ENCODE measurements at places on chromosomes 3 and 15.

GRCh38 chr3:23161896-23162570, 41.1 kb upstream of the UBE2E2 start:
- no peak for DNase-seq

DNA sequence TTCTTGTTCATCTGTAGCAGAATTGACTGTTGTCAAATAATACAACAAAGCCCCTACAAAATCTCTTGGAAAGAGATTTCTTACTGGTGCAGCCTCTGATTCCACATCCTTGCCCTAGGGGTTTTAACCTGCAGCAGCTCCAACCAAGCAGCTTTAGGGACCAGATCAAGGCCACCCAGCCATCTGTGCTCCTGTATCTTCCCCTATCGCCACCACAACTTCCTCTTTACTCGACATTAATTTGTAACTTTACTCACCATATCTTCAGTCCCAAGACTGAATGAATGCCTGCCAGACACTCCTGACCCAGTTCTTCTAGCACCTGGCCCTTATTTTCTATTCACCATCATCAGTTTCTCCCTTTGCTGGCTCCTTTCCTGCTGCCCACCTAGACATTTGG, 156.6 kb upstream of the IL12A start:
- no peak for DNase-seq

DNA sequence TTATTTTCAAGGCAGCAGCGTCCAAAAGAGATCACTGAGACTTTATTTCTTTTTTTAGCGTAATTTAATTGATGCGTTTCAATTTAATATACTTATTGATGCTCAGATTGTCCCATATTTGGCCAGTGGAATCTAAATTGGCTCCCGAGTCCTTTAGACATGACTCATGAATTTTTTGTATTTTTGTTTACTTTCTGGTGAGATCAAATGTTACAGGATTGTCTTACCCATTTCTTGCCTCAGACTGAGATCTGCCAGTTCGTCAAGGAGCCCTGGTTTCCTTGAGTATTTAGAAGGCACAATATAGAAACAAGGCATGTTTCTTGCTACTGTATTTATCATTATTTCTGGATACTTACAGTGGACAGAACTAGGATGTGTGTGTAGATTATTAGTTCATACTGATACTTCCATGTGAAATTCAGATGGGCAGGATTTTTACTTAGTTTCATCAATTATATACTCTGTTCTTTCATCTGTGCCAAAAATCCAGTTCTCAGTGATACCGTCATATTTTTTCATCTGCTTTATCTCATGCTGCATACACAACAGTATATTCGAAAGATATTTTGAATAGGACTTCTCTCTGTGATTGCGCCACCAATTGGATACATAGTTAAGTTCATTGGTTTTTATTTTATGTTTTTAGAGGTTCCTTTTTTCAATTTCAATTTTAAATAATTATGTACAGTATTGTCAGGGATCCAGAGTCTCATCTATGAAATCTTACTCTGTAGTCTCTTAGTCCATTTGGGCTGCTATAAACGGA, 436.9 kb upstream of the C2CD4B start:
- no peak for DNase-seq

GRCh38 chr15:64502551-64502950, 42.2 kb downstream of the ZNF609 start:
- no peak for DNase-seq

GRCh38 chr15:69145694-69146492, 14.5 kb upstream of the GLCE start:
- no peak for DNase-seq

GRCh38 chr3:195212749-195213375, 58.1 kb downstream of the XXYLT1 start:
- DNase-seq: no peak

DNA sequence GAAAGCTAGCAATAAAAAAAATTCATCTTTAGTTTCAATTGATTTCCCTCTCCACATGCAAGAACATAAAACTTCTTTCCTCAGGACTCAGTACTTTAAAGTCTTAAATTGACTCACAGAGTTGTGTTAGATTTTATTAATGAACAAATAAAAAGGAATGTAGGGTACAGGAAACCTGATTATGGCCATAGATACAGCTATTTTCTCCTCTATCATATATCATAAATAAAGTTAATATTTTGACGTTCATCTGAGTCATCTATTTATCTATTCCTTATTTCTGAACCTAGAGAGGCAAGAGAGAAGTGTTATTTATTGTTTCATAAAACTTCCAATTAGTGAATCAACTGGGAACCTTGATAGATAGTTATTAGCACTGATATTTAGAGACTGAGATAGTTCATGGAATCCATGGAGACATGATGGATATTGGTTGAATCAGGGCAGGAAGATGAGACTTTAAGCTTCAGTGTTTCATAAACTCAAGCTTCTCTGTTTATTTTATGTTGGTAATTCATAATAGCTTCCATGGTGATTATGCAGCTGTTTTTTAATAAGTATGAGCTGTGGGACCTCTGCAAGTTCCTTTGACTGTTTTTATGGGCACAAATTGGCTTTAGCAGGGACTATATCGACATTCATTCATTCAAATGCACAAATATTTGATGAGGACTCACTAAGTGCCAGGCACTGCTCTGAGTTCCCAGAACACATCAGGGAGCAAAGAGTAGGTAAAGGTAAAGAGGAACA, 143.5 kb upstream of the TGFBR2 start:
- no peak for DNase-seq

GRCh38 chr3:129505341-129505740, 23.1 kb upstream of the RHO start:
- no peak for DNase-seq

GRCh38 chr15:91411586-91411985, 311.5 kb downstream of the SV2B start:
- no peak for DNase-seq

DNA sequence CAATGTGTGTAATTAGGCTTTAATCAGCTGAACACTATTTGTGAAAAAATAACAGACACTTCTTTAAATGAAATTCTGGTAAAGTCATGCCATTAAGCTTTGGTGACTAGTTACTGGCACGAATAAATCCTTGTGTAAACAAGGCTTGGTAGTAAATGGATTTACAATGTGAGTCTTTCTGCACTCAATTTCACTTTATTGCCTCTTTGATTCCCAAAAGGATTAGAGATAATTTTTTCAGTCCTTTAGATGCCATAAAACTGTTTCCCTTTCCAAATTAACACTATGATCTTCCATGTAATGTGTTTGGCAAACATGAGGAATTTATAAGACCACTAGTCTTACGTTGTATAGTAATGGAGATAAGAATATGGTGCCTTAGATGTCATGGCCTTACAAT, 339.5 kb upstream of the DNAJC19 start:
- peak; percentile 91 for DNase-seq

DNA sequence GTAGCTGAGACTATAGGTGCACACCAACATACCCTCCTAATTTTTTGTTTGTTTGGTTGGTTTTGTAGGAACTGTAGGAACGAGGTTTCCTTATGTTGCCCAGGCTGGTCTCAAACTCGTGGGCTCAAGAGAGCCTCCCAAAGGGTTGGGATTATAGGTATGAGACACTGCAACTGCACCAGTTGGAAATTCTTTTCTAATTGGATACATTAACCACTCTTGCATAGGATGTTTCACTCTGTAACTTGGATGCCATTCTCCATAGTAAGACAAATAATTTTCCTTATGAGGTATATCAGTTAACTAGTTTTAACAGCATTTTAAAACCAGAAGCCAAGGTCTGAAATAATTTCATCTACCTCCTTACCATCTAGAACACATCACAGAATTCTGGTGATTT, 6.7 kb upstream of the ALCAM start:
- DNase-seq: no peak

DNA sequence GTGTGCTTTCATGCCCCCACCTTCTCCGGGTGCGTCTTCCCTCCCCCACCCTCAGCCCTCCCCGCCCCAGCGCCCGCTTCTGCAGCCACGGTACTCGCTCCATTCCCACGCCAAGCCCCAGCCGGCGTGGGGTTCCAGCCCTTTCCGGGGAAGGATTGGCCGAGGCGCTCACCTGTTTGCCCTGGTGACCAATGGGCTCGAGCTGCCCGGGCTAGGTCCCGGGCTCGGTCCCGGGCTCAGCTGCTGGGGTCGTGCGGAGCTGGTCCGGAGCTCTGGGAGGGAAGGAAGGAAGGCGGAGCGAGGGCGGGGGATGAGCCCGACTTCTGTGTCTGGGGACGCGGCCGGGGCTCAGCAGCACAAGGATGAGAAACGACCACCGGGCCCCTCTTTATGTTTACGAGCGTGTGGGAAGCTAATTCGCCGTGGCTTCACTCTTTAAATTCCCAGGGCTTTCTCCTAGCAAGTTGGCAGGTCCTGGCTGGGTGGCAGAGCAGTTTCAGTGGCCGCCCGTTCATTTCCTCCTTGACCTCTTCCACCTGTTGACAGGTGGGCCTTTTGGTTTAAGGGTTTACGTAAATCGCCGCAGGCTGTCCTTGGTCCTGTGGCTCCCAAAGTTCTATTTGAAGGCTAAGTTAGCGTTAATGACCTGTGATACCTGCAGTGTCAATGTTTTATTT, at the start of gene IGSF10:
Gene IGSF10 (minus strand): TSS at position 288 of the 677 bp plus-strand sequence. CDS start 2,352 bp downstream, outside the sequence.
- DNase-seq: no peak

GRCh38 chr15:60226924-60227323, 170.9 kb downstream of the ANXA2 start:
- DNase-seq: no peak

DNA sequence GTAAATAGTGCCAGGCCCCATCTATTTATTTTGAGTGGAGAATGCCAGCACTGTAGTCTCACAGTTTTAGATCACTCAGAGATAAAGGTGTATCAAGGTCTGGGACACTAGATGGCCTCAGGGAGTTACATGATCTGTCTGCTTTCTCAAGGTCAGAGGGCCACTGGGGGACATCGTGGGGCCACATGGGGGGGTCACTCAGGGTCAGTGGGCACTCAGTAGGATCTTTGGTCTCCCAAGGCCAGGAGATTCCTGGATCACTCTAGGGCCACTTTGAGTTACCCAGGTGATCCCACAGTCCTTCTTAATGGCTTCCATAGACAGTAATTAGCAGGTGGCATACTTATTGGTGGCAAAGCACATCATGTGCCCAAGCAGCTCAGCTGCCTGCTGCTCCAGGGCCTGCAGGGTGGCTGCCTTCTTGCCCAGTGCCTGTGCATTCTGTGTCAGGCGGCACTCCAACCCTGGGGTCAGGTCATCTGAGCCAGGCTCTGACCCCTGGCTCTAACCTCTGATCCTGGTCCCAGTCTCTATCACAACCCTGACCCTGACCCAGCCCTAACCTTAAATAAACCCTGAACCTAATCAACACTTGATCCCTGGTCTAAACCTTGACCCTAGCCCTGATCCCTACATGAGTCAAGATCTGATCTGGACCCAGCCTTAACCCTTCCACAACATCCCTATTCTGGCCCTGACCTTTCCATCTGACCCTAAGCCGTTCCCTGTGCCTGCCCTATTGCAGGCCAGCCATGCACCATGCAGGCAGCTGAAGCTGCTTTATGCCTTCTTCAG, 1.8 kb upstream of the LAMB2 start:
- no peak for DNase-seq

DNA sequence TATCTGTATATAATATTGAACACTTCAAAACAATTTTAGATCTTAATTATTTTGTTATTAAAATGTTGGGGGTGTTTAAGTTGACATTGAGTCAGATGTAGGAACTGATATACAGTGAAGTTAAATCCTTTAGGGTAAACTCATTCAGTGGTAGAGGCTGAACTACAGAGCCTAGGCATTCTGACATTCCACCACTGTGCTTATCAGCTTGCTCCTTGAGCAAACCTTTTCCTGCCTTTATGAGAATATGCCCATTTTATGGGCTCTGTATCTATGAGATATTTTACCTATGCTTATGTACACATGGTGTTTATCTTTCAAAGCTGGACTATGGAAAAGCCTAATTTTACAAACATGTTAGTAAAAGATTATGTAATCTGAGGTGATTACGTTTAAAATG, 407.5 kb downstream of the ZBTB20 start:
- DNase-seq: no peak

GRCh38 chr3:112413074-112413473, 80.1 kb downstream of the CD200 start:
- DNase-seq: no peak

GRCh38 chr3:82641701-82642100, 880.3 kb upstream of the GBE1 start:
- DNase-seq: no peak

- DNase-seq: no peak
These were observed 102.9 kb downstream of the ARNT2 start for GRCh38 chr15:80507131-80507530.

DNA sequence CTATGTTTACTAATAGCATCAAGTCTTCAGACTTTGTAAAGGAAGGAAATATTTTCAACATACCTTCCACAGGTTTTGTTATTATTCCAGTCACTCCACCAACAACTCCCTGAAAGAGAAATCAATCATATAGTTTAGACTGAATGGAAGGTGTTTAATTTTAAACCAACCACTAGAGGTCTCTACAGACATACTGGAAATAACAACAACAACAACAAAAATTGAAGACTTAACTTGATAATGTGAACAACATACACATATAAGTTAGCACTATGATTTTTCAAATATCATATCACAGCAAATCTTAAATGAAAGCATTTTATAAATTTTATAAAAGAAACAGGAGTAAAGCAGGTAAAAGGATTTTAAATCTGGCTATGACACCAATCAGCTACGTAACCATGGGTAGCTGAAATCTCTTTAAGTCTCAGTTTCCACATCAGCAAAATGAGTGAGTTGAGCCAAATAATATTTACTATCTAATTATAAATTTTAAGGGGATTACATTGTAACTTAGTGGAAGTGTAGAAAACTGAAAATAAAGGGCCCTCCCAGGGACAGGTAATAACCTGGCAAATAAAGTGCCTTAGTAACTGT, 188.2 kb downstream of the VPS13C start:
- DNase-seq: no peak

DNA sequence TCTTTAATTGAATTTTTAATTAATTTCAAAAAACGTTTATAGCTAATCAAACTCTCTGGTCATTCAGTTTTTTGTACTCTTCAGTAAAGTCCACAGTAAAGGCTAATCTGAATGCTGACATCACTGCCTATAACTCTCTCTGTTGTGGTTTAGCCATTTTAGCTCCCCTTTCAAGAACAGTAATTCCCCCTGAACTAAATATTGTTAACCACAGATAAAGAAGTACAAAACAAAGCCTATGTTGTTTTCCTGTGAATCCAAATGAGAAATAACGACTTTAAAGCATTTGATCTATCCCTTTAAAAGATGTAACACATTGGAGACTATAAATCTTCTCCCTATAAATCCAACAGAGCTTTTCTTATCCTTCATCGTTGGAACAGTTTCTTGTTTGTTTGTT, 94.2 kb downstream of the ZBTB20 start:
- DNase-seq: no peak

- DNase-seq: no peak
These were observed 1.4 kb upstream of the SLC51A start for GRCh38 chr3:196214783-196215441.

DNA sequence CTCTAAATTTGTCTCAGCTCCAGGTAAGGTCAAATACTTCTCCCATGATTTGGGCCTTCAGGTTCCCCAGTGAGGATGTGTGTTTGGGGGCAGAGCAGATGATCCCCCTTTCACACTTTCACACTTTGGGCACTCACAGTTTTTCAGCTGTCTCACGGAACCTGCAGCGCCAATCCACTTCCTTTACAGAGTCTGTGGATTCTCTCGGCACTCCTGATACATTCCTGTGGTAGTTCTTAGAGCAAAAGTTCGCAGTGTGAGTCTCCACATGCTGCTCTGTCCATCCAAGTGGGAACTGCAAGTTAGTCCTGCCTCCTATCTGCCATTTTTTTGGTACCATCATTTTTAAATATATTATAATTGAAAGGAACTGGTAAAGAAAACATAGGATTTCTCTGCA, 20.2 kb upstream of the CPOX start:
- no peak for DNase-seq

All from NCI-H1436 treated with DMSO at 0.1 percent for 48 hours (cell line).